ENCODE measurements at places on chromosomes 3 and 15. TPM values are rescaled to one million over a fixed set of nuclear protein-coding genes. Genes with fewer than 3 reads are reported as not detected.

SLC51B gene
- 2.0 TPM for total RNA-seq

ACKR2 gene
- 0.28 TPM for total RNA-seq

GHSR gene
- not detected for total RNA-seq

AGBL1 gene
- not detected for total RNA-seq

CTXND1 gene
- not detected for total RNA-seq

MUC13 gene
- 0.18 TPM for total RNA-seq

NRROS gene
- total RNA-seq, result 0.46 TPM

RTP1 gene
- not detected for total RNA-seq

Data from smooth muscle cell of bladder (primary cell).